ENCODE measurements at places on chromosomes 11 and 22.

DNA sequence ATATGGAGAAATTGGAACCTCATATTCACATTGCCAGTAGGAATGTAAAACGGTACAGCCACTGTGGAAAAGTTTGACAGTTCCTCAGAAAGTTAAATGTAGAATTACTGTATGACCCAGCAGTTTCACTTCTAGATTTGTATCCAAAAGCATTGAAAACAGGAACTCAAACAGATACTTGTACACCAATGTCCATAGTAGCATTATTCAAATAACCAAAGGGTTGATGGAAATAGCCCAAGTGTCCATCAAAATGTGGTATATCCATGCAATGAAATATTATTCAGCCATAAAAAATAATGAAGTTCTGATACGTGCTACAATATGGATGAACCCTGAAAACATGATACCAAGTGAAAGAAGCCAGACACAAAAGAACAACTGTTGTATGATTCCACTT, 17.8 kb downstream of the PRRG4 start:
- DNase-seq = no peak

DNA sequence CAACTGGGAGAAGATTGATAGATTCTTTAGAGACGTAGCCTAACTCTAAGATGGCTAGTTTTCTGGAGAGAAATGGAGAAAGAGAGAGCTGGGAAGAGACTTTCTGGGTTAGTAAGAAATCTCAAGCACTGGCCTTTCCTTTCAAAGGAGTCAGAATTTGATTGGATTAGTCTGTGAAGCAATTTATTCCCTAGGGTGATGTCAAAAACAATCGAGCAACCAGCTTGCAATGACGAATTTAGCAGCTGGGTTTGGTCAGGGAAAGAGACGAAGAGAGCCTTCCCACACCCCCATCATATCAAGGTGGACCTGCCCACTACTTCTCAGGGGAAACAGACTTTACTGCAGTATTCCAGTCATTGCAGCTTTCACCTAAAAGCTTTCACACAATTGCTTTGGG, 10.8 kb downstream of the KRTAP5-6 start:
- DNase-seq = no peak

GRCh38 chr11:114136686-114137640, 77.5 kb downstream of the ZBTB16 start:
- no peak for DNase-seq

- DNase-seq = no peak
Observed at GRCh38 chr11:84372381-84372950, 1086.3 kb upstream of the CCDC90B start.

GRCh38 chr22:32355760-32356159, 1.9 kb upstream of the RFPL3 start:
- DNase-seq = no peak

DNA sequence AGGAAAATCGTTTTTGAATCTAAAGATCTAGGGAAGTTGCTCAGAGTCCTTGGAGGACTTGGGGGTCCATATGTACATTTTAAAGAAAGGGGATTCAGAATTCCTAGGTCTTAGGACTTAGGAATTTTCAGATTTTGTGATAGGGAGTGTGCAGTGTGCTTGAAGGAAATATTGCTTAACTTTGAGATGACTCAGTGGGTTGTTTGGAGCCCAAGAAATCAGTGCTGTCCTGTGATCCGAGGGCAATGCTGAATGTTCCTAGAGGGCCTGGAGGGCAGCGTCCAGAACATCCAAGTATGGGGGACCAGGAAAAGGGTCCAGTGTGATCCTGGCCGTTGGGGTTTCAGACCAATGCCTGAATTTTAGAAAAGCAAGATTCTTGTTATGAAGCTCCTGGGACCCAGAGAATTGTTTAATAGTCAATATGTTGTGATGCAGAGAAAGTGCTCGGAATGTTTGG, 3.1 kb upstream of the IGF2 start:
- DNase-seq = no peak

- no peak for DNase-seq
Observed at GRCh38 chr11:104130161-104130560, 33.8 kb downstream of the PDGFD start.

DNA sequence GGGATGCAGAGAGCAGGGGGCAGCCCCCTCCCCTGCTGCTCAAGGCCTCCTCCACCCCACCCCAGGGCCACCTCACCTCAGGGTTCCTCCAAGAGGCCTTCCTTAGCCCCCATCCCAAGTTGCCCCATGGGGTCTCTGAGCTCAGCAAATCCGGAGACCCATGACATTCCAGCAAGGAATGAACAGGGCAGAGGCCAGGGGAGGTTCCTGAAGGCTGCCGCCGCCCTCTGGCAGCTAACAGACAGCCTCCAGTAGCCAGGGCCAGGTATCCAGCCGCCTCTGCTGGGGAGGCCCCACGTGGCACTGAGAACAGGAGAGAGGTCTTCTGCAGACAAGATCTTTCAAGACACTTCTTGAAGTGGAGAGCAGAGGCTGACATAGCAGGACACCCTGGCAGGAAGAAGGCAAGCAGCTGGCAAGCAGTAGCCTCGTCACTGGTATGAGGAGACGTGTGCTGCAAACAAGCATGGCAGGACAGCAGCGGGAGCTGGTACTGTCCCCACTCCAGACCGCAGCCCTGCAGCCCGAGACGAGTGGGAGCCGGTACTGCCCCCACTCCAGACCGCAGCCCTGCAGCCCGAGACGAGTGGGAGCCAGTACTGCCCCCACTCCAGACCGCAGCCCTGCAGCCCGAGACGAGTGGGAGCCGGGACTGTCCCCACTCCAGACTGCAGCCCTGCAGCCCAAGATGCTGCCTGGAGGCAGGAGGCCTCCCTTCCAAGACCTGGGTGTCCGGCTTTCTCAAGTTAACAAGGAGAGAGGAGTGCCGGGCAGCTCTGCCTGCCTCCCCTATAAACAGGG, 190.6 kb downstream of the IGLL1 start:
- DNase-seq = no peak

GRCh38 chr22:48574776-48575617, 1252.7 kb downstream of the BRD1 start:
- no peak for DNase-seq

GRCh38 chr11:83544846-83545245, 258.7 kb upstream of the CCDC90B start:
- DNase-seq = no peak

DNA sequence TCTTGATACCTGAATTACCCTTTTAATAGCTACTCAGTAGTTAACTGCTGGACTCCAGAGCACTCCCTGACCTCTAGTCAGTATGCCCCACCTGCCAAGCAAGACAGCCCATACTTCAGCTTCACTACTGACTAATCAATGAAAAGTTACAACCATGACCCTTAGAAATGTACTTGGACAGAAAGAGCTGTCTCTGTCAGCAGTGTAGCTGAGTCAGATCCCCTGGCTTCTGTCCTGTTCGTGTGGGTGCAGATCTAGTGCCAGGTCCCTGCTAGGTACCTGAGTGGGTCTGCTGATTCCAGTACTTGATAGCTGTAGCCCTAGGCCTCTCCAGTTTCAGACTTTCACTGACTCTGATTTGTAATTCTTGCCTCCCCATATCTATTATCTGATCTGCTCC, 265.8 kb upstream of the POU2AF2 start:
- no peak for DNase-seq

GRCh38 chr11:15286465-15286864, 171.7 kb downstream of the INSC start:
- no peak for DNase-seq

GRCh38 chr11:17605651-17606122, 58.6 kb downstream of the OTOG start:
- DNase-seq = no peak

DNA sequence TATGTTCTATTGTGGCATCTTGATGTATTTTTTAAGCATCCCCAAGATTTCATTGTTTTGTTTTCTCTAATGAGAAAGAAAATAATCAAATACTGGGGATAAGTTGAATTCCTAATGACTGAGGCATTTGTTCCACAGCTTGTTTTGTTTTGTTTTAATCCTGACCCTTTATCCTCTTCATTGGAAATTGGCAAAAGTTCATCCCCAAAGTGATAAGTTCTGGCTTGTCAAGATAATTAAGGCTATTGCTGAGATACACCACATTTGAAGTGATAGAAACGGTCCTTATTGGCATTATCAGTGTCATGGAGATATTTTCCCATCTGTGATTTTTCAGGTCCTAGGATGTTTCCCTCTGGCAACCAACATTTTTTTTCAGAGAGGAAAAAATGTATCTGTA, 65.0 kb downstream of the SLC36A4 start:
- no peak for DNase-seq

GRCh38 chr11:12800032-12800671, 125.9 kb downstream of the TEAD1 start:
- no peak for DNase-seq

GRCh38 chr11:130832566-130833425, 83.5 kb downstream of the SNX19 start:
- DNase-seq = no peak

DNA sequence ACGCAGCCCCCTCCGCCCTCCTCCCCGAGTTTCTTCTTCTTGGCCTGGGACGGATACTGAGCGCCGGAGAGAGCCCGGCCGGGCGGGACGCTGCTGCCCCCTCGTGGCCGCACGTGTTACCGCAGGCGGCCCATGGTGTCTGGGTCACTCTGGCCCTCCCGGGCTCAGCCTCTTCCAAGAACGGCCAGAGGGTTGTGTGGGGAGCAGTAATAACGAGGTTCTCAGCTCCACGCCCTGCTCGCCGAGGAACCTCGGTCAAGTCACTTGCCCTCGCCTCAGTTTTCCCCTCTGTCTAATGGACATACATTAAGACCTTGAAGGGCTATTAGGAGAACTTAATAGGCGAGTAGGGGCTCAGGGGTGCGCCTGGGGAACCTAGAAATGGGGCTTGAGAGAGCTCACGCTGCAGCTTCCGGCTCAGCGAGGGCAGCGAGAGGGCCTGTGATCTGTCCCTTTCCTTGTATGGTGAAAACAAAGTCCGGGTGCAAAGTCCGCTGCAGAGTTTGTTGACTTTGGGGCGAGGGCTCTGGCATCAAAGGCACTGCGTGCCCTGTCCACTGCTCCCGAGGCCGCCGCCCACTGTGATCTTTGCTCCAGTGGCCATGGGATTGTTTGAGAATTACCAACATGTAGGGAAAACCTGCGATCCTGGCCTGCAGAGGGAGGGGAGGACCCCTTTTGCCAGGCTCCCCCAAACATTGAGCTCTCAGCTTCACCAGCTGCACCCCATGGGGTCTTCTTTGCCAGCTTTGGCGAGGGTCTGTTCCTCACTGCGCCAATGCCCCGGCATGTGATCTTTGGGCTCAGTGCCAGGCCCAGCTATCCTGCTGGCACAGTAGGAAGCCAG, 14.4 kb upstream of the LRP5 start:
- DNase-seq = peak; percentile 87

GRCh38 chr11:104549019-104549418, 349.2 kb downstream of the CASP12 start:
- no peak for DNase-seq

- DNase-seq = no peak
Observed at GRCh38 chr11:120510406-120511115, 987 bp upstream of the GRIK4 start.

GRCh38 chr11:4713241-4713640, 8.7 kb downstream of the MMP26 start:
- no peak for DNase-seq

DNA sequence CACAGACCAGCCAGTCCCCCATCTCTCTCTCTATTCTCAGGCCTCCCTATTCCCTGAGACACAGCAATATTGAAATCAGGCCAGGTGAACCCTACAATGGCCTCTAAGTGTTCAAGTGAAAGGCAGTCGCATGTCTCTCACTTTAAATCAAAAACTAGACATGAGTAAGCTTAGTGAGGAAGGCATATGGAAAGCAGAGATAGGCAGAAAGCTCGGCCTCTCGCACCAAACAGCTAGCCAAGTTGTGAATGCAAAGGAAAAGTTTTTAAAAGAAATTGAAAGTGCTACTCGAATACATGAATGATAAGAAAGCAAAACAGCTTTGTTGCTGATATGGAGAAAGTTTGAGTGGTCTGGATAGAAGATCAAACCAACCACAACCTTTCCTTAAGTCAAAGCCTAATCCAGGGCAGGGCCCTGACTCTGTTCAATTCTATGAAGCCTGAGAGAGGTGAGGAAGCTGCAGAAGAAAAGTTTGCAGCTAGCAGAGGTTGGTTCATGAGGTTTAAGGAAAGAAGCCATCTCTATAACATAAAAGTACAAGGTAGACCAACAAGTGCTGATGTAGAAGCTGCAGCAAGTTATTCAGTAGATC, 19.8 kb upstream of the MPZL2 start:
- DNase-seq = no peak

GRCh38 chr11:7576726-7577290, 63.0 kb downstream of the PPFIBP2 start:
- DNase-seq = no peak

DNA sequence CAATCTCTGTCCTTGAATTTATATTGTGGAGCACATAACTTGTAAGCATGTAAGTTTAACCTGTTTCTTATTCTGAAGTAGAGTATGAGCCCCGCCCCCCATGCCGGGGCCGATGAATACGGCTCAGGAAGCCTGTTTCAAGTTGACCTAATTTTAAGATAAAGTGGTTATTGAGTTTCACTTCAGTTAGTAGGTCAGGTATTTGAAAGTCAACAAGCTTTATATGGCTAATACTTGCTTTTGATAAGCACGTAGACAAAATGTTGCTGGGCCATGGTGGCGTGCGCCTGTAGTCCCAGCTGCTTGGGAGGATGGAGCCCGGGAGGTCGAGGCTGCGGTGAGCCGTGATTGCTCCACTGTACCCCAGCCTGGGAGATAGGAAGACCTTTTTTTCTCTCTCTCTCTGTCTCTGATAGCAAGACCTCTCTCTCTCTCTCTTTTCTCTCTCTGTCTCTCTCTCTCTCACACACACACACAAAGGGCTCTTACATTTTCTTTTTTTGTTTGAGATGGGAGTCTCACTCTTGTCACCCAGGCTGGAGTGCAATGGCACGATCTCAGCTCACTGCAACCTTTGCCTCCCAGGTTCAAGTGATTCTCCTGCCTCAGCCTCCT, 14.4 kb downstream of the YWHAH start:
- no peak for DNase-seq

DNA sequence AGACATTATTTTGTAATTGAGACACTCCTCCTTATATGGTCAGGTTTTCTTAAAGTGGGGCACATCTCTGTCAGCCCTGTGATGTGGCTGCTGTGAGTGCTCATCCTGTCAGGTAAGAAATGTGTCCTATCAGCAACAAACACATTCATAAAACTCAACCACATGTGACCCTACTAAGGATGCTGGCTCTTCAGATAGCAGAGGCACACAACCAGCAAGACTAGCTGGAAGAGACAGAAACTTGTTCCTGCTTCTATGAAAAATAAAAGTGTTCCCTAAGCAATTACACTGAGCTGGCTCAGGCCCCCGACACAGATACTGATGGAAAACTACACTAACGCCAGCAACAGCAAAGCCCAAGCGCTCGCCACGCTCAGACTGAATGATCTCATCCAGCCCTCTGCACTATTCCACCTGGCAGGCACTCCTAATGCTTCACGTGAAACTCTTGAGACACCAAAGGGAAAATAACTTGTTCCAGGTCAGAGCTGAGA, 49.8 kb upstream of the CYP2D6 start:
- DNase-seq = peak; percentile 45

Measured in activated naive CD4-positive, alpha-beta T cell treated with anti-CD3 and anti-CD28 coated beads, Interleukin-2, amount 50 U/mL, for 72 hours (primary cell).